ENCODE measurements at places on chromosomes 2 and 18.

DNA sequence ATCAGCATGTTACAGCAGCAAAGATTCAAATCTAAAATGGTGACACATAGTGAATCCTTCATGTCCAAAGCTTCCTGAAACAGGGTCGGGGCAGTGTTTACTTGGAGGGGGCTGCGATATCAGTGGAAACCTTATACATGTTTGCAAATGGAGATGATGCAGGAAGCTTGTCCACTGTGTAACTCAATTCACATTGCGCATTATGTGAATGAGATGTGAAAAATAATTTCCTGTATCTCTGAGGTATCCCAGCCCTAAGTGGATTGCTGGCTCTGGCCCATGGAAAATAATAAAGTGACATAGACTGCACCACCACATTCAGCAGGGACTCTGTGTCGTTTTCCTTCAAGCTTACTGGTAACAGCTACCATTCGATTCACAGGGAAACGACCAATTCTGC, 505.5 kb downstream of the GALR1 start:
- DNase-seq = no peak

DNA sequence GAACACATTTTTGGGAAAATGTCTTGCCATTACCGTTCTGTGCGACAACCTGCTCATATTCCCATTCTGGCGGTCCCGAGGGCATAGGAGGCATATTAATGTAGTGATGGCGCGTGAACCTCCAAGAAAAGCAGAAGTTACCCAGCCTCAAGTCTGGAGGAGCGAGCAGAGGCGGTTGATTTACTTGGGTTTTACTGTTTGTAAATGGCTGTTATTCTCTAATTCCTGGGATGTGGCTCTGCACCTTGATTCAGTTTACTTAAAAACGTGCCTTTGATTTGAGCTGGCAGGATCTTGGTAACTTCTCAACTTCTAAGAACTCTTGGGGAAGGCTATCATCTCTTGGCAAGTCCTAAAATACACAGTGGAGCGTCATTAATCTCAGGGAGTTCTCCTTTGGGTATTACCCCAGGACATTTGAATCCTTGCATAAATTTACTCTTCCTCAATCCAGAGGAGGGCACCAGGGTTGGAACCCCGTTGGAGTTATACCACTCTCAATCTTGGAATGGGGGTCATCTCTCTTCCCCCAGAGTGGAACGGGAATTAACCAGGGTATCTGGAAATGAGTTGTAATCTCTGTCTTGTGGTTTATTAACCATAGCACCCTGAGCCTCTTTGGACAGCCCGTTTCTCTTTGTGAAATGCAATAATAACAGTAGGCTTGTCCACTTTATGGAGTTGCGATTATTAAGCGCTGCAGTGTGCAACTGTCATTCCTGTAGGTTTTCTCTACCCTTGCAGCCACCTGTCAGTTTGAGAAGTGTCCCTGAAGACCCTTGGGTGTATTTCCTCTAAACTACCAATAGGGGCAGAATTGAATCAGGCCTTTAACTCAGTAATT, 2.1 kb downstream of the HK2 start:
- no peak for DNase-seq

DNA sequence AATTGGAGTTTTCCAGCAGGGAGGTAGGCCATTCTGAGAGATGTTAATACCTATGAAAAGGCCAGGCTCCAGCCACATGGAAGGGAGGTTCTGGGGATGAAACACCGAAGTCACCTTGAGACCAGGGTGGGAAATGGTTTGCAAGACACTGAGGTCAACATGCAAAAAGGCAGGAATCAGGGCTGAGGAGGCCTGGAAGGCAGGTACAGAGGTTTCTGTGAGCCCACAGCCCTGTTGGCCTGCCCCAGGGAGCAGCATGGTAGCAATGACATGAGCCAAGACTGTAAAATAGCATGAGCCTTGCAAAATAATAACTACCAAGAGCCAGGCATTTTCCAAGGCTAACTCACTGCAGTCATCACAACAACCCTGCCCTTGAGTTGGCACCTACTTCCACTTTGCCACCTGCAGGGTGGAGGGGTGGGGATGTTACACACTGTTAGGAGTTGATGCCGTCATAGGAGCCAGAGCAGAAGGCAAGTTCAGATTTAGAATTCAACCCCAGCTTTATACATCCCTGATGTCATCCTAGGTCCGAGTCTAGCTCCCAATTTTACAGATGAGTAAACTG, 61.3 kb downstream of the ZBTB7C start:
- no peak for DNase-seq

DNA sequence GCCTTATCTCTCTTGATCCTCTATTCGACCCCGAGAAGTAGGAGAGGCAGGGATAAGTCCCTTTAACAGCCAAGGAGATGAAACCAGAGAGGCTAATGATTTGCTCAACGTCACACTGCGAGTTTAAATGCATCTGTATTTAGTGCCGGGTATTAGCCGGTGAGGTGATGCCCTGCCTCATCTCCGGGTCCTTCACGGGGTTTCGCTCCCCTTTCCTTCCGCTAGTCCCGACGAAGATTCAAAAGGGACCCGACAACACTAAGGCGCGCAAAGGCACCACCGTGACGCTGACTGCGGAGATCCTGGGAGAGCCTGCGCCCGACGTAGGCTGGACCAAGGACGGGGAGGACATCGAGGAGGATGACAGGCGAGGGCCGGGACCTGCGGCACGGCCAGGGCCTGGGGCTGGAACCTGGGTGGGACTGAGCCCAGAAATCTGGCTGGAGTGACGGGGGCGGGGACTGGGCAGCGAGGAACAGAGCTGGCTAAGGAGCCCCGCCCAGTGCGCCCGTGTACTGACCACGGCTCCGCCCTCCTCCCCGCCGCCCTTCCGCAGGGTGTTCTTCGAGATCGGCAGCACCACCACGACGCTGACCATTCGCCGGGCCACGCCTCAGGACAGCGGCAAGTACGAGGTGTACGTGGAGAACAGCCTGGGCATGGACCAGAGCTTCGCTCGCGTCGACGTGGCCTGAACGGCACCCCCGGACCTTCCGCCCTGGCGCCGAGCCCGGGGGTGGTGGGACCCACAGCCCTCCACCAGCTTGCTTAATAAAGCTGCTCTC, 1.0 kb upstream of the GMPPA start:
- DNase-seq = peak; percentile 98

DNA sequence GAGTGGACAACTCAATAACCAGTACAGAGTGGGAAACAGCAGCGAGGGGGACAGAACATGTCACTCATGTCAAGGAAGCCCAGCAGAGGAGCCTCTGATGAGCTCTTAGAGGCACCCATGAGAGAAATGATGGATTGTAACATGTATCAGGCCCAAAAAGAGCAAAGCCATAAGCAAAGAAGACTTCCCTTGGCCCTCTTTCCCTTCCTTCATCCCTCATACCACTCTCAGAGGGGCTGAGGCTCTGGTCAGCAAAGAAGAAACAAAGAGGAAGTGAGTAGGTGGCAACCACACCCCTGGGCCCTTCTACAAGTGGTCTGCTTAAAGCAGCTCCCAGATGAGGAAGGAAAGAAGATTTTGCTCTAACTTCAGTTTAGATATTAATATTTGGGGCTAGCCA, 112.8 kb downstream of the CDC42EP3 start:
- no peak for DNase-seq

DNA sequence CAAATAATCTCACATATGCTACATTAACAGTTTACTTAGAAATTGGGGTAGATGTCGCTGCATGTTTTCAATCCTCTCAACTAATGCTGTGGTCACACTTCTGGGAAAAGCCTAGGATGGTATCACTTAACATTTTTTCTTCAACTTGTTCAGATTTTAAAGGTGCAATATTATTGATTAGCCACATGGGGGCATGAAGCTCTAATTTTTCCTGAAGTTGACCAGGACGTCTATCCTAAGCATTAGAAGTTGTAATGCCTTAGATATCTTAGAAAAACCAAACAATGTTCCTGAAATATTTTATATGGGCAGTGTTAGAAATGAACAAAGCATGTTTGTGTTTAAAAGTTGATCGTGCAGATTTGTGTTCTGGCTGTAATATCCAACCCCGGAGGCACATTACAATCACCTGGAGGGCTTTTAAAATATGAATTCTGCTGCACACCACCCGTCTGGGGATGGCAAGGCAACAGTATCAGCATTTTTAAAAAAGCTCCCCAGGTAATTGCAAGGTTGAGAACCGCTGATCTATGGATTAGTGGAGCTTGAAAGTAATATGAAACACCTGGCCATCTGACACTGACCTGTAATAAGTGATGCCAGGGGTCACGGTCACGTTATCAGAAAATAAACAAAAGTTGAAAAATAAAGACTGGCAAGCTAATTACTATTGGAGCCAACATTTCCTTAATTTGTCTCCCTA, 100.5 kb upstream of the LMAN1 start:
- peak; percentile 55 for DNase-seq

- no peak for DNase-seq
Measured at GRCh38 chr2:155708071-155708470, 624.5 kb downstream of the NR4A2 start.

DNA sequence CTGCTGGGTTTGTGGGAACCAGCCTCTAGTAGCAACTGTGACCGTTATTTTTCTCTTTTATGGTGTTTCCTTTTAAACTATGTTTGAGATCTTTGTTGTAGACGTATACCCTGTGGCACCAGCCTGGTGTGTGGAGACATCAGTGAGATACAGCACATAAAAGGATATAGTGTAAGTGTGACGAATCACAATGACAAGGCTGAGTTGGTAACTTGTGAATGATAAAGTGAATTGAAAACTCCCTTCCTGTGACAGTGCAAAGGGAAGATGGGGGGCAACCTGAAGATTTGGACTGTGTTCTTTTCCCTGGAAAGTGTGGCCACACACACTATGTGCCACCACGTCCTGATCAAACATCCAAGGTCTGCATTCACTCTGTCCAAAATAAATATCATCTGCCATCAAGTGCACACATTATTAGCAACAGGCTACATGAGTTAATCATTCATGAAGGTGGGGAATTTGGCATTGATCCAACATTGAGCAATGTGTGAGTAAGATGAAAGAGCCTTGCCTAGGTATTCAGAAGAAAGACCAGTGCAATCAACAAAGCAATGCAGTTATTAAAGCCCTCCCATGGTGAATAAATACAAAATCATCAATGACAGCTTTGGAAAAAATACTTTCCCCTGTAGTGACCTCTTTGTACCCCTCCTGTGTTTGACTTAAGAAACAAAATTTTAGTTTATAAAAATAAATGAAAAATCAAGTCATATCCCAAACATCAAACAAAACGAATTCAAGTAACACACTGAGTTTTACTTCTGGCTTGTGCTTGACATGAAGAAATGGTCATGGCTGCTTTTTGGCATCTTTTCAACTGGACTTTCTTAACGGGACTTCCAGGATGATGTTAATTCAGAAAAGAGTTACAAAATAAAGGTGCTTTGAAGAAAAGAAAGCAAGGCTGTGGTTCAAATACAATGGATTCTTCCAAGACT, 1280.5 kb upstream of the ZEB2 start:
- DNase-seq = no peak

DNA sequence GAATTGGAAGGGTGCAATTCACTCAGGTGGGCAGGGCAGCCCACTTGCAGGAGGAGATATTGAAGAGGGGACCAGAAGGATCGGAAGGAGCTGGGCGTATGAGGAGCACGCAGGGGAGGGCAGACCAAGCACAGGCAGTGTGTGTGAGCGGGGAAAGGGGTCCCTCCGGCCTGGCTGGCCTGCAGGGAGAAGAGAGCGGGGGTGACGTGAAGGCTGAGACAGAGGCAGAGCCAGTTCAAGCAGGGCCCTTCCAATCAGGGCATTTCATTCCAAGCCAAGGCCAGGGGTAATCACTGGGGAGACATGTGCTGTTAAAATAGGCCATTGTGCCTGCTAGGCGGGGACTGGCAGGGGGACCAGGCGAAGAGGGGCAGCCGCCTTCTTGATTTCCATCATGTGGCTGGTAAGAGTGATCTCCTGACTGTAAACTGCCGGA, 62.2 kb downstream of the ACKR3 start:
- no peak for DNase-seq

- DNase-seq = no peak
Measured at GRCh38 chr2:43100883-43101662, 125.3 kb downstream of the ZFP36L2 start.

Data from left lung (tissue), 14 donors.